Activated CD8-positive, alpha-beta T cell treated with anti-CD3 and anti-CD28 coated beads for 36 hours (primary cell): ENCODE measurements at places on chromosomes 2 and 18. TPM values are rescaled to one million over a fixed set of nuclear protein-coding genes. Genes with fewer than 3 reads are reported as not detected.

Gene WDR43
- total RNA-seq = 121 TPM

Gene DCDC2C
- total RNA-seq = not detected

Gene NRBP1
- 62.1 TPM for total RNA-seq

Gene SAG
- total RNA-seq = not detected

Gene GPAT2
- 10.2 TPM for total RNA-seq

Gene METTL4
- 20.5 TPM for total RNA-seq

Gene TCF7L1
- total RNA-seq = not detected
